ENCODE measurements at places on chromosomes 2 and 18.
A peak's percentile ranks its signal among the peaks of the same experiment; 100 is the strongest.

DNA sequence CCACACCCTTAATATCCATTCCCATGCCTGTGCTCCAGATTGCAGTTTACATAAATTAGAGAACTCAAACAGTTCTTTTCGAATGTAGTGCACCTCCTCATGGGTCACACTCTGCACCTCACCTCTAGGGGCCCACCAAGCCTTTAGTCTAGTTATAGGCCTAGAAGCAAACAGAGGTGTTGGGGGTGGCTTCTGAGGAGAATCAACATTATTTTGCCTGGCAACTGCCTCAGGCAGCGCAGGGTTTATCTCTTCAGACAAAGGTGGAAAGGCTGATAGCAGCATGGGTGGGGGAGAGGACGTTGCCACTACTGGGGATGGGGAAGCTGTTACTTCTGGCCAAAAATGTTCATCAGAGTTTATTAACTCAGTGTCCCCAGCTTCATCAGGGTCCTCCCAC is 5.0 kb upstream of the GYPC start:
- no peak for DNase-seq

DNA sequence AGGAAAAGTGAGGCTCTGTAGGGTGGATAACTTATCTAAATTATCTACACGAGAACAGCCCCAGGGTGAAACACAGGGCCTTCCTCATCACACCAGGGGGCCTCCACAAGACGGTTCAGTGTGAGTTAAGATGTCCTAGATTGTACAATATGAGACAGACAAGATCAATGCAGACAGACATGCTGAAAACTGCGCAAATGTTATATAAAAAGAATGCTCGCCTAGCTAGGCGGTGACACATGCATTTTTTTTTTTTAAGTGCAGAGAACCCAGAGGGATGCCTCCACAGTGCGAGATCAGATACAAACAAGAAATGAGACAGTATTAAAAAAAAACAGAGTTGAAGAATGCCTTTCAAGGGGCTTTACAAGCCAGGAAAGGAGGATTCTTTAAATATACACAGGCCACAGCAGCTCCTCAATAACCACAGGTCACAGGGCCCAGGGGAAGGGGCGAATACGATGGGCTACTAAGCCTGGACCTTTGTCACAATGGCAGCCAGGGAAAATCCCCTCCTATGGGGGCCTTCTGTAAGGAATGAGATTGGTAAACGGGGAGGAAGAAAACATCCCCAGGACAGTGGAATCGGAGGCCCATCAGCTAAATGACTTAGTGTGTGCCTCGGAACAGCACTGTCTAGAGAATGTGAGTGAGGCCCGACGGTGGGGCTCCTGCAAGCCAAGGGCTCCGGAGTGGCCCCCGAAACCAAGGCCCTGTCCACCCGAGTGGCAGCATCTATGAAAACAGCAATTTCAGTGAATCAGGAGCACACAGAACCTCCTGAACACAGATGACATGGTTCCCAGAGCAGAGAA is 48.9 kb downstream of the ADCY3 start:
- DNase-seq, result no peak

GRCh38 chr2:210198326-210198725 is 26.9 kb downstream of the ACADL start:
- no peak for DNase-seq

DNA sequence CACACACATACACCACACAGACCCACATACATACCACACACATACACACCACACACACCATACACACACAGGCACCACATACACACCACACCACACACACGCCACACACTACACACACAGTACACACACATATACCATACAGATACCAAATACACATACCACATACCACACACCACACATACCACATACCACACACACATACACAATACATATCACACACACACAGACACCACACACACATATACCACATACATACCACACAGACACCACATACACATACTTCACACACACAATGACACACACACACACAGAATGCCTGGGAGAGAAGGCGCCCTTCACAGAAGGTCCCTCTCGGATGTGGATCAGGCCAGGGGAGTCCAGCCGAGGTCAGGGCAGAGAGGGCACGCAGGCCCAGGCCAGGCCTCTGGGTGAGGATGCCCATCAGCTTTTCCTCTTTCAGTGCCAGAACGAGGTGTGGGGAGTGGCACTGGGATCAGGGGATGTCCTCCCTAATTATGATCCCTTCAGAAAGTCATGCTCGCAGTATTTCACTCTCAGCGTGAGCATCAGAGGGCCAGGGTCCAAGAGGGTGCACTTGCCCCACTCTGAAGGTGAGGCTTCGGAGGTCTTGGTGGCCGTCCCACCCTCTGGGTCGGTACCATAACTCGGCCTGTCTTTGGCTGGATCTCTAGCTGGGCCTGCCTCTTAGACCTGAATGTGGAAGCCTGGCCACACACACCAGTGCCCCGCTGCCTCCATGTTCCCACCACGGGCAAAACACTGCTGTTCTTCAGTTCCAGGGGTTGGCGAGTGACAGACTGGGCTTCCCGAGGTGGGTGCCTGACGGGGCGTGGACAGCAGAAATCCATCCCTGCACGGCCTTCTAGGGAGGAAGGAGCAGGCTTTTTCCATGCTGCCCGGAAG is 70.6 kb upstream of the ODC1 start:
- DNase-seq, result no peak

DNA sequence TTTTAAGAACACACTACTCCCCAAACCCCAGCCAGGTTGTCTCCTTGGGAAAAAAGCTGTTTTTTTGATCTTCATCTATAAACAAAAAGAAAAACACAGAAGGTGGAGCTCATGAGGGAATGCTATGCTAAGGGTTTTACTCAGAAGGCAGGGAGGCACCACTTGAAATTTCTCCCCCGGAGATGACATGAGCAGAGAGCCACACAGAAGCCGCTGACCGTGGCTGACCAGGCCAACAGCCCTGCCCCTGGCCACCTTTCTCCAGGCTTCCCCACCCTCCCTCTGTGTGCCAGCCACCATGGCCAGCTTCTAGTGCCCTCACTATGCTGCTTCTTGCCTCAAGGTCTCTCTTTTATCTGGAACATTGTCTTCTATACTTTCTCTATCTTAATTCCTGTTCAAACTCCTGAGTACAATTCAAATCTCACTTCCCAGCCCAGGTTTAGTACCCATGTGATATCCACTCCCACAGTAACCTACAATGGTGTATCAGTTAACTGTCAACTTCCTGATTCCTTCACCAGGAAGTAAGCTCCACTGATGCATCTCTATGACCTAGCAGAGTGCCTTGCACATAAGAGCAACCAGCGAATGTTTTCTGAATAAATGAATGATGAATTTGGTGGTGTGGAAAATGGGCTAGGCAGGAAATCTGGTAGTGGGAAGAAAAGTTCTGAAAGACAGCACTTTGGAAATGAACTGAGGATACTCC is 15.3 kb downstream of the LAPTM4A start:
- no peak for DNase-seq

DNA sequence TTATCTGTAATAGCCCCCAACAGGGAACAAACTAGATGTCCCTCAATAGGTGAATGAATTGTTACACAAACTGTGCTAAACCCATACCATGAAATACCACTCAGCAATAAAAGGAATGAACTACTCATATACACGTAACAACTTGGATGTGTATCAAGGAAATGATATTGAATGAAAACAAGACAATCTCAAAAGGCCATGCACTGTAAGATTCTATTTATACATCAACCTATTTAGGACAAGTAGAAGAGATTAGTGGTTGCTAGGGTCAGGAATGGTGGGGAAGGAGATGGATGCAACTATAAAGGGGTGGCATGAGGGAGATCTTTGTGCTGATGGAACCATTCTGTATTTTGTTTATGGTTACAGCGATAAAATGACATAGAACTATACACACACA is 47.1 kb downstream of the KANSL3 start:
- no peak for DNase-seq

DNA sequence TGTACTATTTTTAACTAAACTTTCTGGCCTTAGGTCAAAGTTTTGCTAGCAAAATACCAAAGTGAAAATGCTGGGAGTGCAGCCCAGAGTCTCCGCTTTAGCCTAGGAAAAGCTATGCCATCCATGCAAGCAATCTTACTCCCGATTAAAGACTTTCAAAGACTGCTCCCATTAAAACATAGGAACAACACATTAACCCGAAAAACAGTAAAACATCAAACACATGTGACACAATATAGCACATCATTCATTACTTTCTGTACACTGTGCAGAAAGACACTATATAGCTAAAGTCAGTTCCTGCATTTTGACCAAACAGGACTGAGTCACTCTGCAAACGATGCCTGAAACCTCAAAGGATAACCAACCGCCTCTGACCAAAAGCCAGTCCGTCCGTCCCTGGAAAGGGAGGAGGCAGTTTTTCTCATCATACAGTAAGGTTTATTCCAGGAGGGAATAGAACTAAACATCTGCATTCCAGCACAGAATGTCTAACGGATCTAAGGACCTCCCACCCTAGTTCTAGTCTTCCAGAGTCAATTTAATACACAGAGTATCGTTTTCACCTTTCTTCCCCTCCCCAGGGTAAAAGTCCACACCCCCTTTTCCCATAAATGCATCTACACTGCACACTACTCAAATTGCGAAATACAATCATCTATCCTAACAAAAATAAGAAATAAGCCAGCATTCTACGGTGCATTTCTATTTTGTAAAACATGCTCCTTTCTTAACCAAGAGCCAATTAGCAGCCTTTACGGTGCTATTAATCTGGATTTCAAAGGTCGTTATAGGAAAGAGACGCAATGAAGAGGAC is 1.7 kb downstream of the ROCK2 start:
- no peak for DNase-seq

DNA sequence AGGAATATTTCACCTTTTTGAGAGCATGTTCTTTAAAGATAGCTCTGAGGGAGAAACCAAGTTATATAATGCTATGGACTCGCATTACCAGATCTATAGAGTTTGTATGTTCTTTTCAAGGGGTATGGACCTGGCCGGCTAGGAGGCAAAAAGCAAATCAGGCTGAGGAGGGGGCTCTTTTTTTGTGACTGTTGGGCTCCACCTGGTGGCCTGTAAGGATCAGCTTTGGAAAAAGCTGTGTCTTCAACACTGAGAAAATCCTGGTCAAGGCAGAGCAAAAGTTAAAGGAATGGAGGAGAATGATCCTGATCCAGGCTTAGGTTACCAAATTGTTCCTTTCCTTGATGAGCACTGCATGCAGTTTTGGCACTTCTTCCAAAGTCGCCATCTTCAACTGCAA is 180.5 kb downstream of the DIS3L2 start:
- peak; percentile 12 for DNase-seq

- DNase-seq, result no peak
Observed at GRCh38 chr2:8774371-8774770, 63.0 kb downstream of the KIDINS220 start.

GRCh38 chr2:8643250-8643995 is 38.4 kb upstream of the ID2 start:
- DNase-seq, result no peak

DNA sequence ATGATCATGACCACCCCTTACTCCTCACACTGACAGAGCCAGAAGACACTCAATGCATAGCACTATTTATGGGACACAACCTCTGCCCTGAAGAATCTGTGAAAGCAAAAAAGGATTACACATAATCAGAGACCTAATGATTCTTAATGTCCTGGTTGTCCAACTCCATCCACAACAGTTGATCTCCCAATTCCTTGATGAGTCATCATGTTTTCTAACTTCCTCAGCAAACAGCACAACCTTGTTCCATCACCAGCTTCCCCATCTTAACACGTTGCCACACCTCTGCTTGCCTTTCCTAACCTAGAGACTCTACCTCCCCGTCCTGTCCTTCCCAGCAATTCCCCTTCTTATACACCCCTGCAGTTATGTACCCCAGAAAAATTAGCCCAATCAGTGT is 13.2 kb upstream of the MARCHF4 start:
- DNase-seq, result no peak

DNA sequence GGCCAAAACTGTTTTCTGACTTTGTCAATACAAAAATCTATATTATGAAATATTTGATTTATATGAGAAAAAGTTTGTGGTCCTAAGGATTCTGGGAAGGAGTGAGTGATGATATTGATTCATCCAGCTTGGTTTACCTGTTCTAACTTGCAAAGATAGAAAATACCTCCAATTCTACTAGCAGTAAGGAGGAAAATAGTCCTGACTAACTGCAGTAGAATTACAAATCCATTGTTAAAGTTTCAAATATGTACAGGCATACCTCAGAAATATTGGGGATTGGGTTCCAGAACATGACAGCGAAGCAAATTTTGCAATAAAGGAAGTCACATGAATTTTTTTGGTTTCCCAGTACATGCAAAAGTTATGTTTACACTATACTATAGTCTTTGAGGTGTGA is 158.8 kb upstream of the CYRIA start:
- no peak for DNase-seq

GRCh38 chr2:18833941-18834340 is 244.6 kb upstream of the NT5C1B start:
- DNase-seq, result no peak

DNA sequence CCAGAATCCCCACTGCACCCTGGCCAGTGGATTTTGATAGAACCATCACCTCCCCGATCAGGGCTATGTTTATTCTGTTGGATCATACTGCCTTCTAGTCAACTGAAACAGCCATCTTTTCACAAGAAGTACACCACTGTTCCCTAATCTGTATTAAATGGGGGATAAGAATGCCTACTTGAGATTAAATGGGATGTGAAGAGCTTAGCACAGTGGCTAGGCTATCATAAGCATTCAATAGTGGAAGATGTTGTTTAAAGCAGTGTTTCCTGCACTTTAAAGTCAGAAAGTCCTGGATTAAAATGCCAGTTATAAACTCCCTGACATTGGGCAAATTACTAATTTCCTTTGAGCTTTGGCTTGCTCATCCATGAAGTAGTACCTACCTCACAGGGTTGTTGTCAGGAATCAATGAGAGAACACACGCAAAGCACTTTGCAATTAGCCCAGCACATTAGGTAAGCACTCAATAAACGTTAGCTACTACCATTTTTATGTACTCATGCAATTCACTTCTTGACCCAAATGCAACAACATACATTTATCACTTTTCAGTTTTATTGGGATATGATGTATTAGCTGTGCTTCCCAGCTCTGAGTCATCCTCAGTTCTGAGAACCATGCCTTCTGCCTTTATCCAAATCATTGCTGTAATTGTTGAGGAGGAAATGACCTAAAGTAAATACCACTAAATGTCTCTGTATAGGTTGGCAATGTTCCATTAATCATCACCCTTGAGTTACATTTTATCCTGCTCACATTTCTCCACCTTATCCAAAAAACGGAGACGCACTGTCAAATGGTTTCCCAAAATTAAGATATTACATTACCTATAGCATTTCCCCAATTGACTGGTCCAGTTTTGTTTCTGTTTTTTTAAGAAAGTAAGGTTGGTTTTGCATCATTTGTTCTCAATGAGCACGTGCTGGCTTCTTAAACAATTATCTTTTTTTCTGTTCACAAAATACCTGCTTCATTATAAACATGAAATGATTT is 2.1 kb downstream of the TMEM247 start:
- DNase-seq, result no peak
